ENCODE measurements at places on chromosomes 6 and 20.

DNA sequence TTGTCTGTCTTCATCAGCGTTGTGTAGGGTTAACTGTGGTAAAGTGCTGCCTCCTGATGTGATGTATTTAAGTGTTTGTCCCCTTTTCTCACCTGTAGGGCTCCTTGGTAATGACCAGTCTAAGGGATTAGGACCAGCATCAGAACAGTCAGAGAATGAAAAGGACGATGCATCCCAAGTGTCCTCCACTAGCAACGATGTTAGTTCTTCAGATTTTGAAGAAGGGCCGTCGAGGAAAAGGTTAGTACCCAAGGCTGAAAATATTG, 164.2 kb downstream of the JARID2 start:
- no peak for DNase-seq

- no peak for DNase-seq
Measured at GRCh38 chr20:1491281-1491840, at the start of gene SIRPB2. SIRPB2 (minus strand) TSS chr20:1491420; CDS start chr20:1491359, 61 bp downstream.

- DNase-seq: no peak
Measured at GRCh38 chr20:3813848-3814581, 6.3 kb upstream of the AP5S1 start.

- no peak for DNase-seq
Measured at GRCh38 chr6:11132194-11132888, 20.8 kb upstream of the ERVFRD-1 start.

DNA sequence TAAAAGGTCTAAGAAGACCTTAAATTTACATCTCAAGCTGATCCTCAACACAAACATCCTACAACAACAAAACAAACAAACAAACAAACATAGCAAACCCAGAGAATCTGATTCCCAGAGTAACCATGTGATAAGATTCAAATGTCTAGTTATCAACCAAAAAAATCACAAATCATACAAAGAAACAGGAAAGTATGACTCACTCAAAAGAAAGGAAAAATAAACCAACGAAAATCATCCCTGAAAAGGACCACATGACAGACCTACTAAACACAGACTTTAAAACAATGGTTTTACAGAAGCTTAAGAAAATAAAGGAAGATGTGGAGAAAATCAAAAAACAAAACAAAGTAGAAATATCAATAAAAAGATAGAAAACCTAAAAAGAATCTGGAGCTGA, 18.1 kb downstream of the VNN1 start:
- DNase-seq: no peak

DNA sequence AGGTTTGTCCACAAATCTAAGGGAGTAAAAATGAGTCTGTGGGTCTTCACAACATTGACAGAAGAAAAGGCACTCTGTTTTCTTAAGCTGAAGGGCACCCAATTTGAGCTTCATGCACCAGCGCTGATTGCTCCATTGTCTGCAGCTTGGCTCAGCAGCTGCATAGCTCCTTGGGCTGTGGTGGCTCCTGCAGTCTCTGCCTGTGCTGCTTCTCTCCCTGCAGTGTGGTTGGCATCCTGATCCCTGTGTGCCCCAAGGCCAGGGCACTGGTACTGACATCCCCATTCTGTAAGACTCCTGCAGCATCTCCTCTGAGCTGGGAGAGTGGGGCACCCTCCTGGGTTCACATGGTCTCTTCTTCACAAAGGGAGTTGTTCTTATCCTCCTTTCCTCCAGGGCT, 83.2 kb upstream of the B3GAT2 start:
- DNase-seq: no peak

DNA sequence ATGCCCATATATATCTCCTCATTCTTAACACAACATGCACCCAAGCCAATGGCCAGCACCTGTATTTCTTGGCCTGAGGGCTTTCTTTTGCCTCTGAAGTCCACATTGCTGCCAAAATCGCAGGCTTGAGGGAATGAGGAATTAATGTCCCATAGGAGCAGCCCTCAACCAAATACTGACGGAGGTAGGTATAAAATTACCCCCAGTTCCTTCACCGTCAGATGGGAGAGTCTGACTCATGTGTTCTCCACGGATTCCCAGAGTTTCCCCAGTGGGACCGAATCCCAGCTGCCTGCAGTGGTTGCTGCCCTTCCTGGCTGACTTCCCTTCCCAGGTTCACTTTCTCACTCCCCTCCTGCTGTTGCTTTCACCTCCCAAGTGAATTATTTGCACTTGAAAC, 602.2 kb upstream of the NOX3 start:
- no peak for DNase-seq

- no peak for DNase-seq
Measured at GRCh38 chr6:28945349-28945748, 21.6 kb upstream of the TRIM27 start.

DNA sequence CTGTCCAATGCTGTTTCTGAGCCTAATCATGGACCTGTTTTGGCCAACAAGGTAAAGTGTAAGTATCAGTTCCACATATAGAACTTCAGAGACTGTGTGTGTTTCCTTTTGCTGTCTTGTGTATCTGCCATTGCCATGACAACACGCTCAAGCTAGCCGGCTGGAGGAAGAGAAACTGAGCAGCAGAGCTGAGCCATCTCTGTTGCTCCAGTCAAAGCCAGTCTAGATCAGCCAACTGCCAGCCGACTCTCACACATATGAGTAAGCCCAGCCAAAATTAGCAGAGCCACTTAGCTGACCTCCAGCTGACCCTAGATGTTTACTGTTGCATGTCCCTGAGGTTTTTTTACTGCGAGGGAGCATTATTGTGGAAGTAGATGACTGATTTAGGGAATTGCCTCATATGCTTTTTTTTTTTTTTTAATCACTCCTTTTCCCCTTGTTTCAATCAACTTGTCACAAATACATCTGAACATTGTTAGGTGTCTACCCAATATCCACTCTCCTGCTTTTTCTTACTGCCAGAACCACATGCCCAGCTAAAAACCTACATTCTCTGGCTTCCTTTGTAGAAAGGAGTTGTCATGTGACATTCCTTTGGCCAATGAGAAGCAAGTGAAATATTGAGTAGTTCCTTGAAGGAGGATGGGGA, 304.3 kb upstream of the SUPT3H start:
- DNase-seq: no peak

GRCh38 chr20:57007171-57007540, 259.3 kb downstream of the BMP7 start:
- DNase-seq: no peak

DNA sequence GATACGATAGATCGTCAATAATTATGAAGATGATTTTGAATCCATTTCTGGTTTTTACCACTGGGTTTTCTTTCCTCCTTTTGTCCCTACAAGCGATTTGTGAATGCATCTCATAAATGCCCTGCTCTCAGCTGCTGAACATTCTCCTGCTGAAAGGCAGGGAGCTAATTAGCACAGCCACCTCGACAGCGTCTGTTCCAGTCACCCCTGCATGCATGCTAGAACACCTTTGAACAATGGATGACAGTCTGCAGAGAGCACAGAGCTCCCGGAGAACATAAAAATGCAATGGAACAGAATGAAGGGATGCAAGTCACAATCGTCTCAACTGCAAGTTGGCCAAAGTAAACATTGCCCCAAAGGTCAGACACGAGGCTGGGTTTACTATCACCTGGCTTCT, 105.8 kb downstream of the SLC35B3 start:
- no peak for DNase-seq

- no peak for DNase-seq
Measured at GRCh38 chr6:138882369-138883017, 86.6 kb downstream of the ECT2L start.

GRCh38 chr20:12217382-12217781, 299.7 kb downstream of the BTBD3 start:
- DNase-seq: no peak

DNA sequence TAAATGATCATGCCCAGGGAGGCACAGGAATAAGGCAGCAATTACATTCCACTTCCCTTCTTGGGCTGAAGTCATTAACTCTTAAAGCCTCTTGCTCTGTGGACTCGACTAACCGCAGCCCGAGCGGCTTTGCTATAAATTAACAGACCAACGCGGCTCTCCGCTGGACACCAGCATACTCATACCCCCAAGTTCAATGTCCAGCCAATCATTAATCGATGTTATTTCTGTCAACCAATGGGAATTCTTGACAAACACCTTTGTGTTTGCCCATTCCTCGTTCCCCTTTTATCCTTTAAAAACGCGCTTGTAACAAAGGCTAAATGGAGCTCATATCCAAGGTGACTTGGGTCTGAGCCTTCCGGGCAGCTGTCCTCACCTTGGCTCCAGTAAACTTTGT, 183.1 kb upstream of the RALGAPA2 start:
- DNase-seq: no peak

DNA sequence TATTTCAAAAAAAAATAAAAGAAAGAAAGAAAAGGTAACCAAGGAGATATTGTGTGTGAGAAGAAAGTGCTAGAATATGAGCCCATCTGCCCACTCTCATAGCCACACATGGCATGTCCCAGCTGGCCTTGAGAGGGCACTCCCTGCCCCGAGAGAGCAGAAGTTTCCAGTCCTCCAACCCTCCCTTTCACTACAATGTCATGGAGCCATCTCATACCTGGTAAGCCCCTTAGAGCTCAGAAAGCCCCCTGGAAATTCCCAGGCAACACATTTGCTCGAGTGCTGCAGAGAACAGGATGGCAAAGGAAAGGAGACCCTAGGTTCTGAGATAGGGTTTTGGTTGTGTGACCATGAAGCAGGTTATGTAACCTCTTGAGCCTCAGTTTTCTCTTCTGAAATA, 75.8 kb upstream of the RIN2 start:
- DNase-seq: no peak

GRCh38 chr20:53606364-53606985, 12.8 kb upstream of the ZNF217 start:
- DNase-seq: no peak

DNA sequence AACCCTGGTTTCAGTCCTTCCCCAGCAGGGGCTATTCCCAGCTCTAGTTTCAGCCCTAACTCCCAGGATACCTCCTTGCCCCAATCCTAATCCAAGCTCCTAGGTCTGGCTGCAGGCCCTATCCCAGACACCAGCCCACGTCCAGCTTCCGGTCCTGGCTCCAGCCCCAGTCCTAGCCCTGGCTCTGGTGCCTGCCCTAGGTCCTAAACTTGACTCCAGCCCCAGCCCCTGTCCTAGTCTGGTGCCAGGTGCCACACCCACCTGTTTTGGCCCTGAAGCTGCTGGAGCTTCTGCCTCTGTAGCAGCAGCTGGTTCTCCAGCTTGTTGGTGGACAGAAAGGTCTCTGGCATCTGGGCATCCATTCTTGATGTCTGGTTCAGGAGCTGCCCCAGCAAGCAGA, 28.1 kb downstream of the ANGPT4 start:
- no peak for DNase-seq

DNA sequence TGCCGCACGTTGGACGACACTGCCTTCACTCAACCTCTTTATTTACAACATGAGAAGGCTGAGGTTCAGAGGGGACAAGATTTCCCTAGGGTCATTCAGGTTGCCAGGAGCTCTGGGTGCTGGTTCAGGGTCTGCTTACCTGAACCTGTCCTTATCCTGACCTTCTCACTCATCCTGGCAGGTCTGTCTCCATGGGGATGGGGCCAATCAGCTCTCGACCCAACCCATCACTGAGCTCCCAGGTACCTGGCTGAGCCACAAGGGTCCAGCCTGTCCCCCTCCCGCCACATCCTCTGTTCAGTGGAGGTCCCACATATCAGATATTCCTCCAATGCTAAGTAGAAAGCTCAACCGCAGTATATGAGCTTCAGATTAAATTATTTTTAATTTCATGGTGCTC, 225.6 kb downstream of the ANKRD60 start:
- DNase-seq: no peak

DNA sequence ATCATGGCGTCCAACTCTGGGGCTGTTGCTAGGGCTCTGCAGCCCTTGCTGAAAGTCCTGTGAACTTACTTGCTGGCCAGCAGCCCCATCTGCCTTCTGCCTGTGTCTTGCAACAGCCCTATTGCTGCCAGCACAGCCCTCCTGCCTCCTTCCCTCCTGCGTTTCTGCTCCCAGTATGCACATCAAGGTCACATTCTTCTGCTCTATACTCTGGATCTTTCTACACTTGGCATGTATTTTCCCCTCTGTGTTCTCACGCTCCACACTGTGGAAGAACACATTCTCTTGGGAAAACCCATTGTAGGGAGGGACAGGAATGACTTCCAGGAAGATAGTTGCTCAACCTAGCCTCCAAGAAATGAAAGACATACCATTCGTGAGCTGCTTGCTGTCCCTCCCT, 80.9 kb upstream of the PHACTR2 start:
- DNase-seq: no peak

GRCh38 chr6:139549561-139550070, 175.2 kb upstream of the CITED2 start:
- no peak for DNase-seq

DNA sequence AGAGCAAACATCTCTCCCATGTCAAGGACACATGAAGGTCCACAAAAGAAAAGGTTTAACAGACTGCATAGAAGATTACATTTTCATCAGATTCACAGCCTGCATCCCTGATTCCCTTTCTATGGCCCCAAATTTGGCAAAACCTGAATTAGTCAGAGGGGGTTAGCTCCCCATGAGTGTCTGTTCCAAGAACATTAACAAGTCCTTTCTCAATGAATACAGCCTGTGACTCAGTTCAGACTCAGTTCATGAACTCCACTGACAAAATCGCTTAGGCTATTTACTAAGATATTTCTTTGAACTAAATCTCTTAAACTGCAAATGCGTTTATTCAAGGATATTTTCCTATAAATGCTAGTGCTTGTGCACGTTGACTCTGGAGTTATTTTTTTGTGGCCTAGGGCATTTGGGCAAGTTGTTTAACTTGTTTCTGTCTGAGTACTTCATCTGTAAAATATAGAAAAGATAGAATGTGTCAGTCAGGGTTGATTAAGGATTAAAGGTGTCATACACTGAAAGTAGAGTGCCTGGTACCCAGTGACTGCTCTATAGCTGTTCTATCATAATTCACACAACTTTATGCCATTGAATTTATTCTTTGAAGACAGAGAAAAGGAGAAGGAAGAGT, 422.6 kb downstream of the HTR1B start:
- no peak for DNase-seq

- no peak for DNase-seq
Measured at GRCh38 chr6:118558464-118559217, 10.5 kb downstream of the PLN start.

- no peak for DNase-seq
Measured at GRCh38 chr6:35203680-35204079, 10.1 kb upstream of the SCUBE3 start.

DNA sequence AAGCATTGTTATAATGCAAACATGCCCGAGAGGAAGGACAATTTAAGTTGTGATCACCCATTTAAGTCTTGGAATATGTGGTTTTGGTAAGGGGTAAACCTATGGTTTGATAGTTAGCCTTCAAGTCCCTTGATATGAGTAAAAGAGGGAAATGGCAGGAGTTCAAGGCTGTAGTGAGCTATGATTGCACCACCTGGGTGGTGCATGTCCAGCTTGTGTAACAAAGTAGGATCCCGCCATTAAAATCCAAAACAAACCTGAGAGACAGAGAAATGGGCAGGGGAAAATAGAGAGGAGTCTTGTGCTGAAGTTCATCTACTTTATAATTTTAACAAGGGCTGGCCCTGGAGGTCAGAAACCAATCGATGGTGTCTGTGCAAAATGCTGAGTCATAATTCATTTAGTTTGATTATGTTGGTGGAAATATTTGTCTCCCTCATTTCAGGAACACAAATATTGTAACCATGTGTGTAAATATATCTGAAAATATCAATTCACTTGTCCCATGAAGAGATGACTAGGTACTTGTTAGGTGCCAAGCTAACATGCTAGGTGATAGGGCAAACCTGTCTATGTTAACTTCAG, 23.2 kb upstream of the ARMH2 start:
- DNase-seq: no peak

GRCh38 chr6:75503291-75503690, 9.7 kb upstream of the FILIP1 start:
- no peak for DNase-seq
